ENCODE measurements at places on chromosomes 16 and 17.

DNA sequence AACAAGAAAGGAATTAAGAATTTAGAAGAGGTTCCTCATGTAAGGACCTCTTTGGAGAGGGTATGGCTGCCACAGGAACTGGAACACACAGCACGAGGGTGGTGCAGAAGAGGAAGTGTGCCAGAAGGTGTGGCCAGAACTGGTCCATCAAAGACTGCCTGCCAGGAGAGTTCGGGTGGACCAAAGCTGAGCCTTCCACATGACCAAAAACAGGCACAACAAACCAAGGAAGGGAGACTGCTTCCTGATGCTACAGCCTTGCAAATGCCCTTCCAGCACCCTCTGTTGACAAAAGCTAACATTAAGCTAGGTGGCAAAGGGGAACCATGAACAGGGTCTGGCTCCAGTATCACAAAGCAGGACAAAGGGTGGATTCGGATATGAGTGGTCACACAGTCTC is 125.8 kb upstream of the TMEM97 start:
- DNase-seq, result no peak

DNA sequence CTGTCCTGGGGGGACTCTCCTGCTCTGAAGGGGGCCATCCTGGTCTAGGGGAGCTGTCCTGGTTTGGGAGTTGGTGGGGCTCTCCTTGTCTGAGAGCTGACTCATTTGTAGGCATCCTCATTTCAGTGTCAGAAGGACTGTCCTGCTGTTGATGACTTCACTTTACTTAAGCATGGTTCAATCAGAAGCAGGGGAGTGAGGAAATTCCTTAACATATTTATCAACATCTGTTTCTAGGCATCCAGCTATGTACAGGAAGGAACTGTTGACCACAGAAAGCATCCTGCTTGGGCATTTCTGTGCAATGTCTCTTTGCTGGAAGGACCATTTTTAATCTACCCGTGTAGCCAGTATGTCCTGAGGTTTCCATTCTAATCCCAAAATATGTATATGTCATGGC is 502.7 kb upstream of the HSBP1 start:
- peak; percentile 78 for DNase-seq

DNA sequence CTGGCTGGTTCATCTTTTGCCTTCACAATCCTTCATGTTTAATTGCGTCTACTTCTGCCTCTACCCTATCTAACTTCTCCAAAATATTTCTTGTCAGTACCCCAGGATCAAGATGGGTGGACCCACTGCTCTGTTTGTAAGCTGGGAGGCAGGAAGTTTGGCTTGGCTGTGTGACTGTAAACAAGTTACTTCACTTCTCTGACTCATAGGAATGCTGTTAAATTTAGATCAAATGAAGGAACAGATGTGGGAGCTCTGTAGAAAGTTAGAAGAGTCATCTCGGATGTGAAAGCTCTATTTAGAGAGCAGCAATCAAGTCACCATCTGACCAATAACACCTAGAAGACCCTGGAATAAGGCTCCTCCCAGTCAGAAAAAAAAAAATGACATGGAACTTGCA is 55.2 kb upstream of the MRTFB start:
- peak; percentile 55 for DNase-seq

DNA sequence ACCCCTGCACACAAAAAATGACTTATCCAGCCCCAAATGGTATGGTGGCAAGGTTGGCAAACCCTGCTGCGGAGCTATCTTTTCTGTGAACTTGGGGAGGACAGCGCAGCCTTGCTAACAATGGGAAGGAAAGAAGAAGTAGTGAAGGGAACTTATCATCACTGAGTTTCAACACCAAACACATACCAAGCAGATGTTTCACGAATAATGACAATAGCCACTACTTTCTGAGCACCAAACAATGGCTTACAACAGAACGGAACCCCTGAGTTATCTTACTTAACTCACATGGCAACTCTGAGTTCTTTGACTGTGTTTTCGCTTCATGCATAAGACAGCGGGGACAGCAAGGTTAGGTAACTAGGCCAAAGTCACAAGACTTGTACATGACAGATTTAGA is 148.9 kb downstream of the XYLT1 start:
- DNase-seq, result no peak

DNA sequence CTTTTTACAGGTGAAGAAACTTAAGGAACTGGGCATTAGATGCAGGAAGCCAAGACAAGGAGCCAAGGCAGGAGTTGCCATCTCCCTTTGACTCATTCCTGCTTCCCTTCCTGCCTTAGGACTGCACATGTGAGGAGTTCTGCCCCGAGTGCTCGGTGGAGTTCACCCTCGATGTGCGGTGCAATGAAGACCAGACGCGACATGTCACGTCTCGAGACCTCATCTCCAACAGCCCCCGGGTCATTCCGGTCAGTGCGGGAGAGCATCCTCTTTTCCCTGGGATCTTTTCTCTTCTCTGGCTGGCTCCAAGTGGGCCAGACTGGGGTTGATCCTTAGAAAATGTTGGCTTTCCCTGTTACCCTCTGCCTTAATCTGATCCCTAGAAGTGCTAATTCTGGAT is 6.6 kb downstream of the POLR2C start:
- DNase-seq, result no peak

DNA sequence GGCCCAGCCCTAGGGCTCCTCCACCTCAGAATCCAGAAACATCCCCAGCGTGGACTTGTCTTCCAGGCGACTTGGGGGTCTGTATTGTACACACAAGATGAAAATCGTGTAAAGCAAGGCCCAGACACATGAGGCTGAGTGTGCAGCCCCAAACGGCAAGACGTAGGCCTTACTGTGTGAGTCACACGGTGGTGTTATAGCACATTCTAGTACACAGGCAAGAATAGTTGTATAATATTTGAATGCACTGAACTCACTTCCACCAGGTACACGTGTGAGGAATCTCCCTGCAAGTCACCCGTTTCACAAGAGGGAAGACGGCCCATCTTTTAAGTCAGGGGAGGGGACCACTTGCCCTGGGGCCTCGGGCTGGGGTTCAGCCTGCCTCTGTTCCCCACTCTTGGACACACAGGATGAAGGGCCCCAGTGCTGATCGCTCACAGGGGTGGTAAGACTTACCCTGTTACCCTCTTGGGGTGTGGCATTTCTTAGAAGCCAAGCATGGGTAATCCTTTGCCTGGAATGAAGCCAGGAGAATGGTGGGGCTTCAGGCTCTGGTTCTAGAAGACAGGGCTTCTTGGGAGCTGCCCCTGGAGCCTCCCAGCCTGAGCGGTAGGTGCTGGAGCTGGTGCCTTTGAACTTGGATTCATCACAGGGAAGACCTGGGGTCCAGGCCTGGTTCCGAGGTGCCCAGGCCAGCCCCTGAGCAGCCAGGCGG is 71.3 kb downstream of the SREBF1 start:
- peak; percentile 31 for DNase-seq

DNA sequence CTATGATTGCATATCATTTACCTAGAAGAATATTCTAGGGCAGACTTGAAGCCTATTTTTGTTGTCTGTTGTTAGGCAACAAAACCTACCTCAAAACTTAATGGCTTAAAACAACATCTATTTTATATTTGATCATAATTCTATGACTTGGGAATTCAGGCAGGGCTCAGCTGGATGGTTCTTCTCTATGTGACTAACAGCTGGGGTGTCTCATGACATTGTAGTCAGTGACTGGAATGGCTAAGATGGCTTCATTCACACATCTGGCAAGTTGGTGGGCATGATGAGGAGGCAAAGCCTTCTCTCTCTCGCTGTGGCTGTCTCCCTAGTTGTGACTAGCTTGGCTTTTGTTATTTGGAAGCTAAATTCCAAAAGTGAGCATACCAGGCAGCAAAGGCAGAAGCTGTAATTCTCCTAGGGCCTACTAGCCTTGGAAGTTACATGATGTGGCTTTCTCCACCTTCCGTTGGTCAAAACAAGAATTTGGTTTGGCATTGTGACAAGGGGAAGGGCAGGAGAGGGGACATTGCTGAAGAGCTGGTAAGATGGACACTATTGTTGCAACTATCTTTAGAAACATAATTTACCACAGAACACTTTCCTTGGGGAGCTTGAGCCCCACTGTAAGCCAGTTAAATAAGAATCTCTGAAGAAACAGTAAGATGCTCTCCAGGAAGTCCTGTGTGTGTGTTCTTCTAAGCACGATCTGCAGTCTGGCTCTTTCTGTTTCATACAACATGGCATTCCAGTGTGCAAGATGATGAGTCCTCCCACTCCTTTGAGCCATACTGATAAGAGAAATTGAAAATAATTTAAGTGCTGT is 39.4 kb downstream of the ZNRF1 start:
- no peak for DNase-seq

GRCh38 chr17:57282296-57282695 is 26.0 kb downstream of the MSI2 start:
- DNase-seq, result no peak

DNA sequence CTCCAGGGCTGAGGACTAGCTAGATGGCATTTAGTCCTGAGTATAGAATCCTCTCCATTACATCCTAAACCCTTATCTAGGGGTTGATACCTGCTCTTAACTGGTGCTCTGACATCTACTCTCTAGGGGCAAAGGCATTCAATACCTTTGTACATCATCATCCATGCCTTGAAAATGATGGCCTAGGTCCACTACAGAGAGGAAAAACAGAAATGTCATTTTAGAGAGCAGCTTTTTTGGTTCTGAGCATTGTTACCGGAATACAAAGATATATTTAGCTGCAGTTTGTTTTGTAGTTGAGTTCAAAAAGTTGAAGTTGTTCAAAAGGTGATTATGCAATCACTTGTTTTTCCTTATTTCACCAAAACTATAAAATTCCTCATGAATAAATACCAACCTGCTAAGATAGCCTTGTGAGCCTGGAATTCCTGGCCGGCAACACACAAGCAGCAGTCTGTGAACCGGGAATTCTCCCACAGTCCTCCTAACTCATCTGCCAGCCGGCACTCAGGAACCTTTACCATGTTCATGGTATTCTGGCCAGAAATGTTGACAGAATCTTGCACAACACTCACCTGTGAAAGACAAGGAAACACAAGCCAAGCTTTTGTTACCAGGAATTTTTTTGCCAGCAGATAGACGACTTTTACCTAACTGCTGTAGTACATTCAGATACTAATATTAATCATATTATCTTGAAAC is 35.4 kb downstream of the NXPH3 start:
- no peak for DNase-seq

- DNase-seq, result no peak
Measured at GRCh38 chr16:19817875-19818274, 66.8 kb downstream of the GPRC5B start.

DNA sequence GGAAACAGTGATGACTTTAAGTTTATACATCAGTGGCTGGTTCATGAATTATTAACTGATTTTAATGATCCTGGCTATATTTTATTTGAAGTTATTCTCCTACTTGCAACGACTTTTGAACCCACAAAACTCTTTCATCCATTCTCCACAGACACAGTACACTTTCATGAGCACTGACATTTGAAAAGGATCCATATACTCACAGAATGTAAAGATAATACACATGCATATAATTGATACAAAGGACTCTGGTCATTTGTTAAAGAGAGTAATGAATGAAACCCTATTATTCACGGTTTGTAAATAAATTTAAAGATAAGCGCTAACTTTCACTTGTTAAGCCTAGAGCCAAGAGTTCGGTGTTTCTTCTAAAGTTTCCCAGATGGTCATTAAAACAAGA is 3.3 kb downstream of the TOX3 start:
- no peak for DNase-seq

- no peak for DNase-seq
Measured at GRCh38 chr17:48283411-48283810, 146.6 kb downstream of the SKAP1 start.

- DNase-seq, result no peak
Measured at GRCh38 chr16:12256921-12257320, 280.4 kb downstream of the SNX29 start.

- DNase-seq, result no peak
Measured at GRCh38 chr16:3879258-3879886, 1.1 kb downstream of the CREBBP start.

DNA sequence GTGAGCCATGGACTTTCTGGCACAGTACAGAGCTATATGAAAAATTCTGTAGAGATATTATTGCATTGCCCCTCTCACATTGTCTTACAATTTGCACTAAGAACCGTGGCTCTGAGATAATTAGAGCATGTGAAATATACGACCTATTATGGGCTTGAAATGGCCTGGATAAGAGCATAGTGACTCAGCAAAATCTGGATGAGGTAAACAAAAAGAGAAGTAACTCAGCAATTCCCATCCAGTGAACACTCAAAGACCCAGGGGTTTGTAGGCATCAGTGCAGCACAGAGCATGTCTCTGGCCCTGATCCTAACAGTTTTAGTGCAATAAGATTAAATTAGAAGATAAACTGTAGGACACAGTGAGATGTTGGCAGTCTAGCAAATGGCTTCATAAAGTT is 317.2 kb upstream of the MYOCD start:
- DNase-seq, result no peak

- no peak for DNase-seq
Measured at GRCh38 chr17:38797828-38798227, 1.5 kb downstream of the PIP4K2B start.

GRCh38 chr16:4359914-4360313 is 8.8 kb upstream of the PAM16 start:
- no peak for DNase-seq

- DNase-seq, result no peak
Measured at GRCh38 chr17:34161690-34162089, 93.4 kb upstream of the CCL2 start.

Data from mammary epithelial cell (primary cell).